Keratinocyte (primary cell): ENCODE measurements at places on chromosomes 4 and X. TPM values are rescaled to one million over a fixed set of nuclear protein-coding genes. Genes with fewer than 3 reads are reported as not detected.

NPY2R gene
- polyA plus RNA-seq = not detected in 3 replicates

GRCh38 chr4:65508168-65508567 lies 162.1 kb downstream of the EPHA5 start:
- peaks cover 3% of the 10 kb centered on the region for H3K4me1 ChIP-seq
- no peaks in the 10 kb centered on the region for H3K27me3 ChIP-seq
- peak; percentile 23 for DNase-seq
- no peak overlapping the region for H3K27ac ChIP-seq

DNA sequence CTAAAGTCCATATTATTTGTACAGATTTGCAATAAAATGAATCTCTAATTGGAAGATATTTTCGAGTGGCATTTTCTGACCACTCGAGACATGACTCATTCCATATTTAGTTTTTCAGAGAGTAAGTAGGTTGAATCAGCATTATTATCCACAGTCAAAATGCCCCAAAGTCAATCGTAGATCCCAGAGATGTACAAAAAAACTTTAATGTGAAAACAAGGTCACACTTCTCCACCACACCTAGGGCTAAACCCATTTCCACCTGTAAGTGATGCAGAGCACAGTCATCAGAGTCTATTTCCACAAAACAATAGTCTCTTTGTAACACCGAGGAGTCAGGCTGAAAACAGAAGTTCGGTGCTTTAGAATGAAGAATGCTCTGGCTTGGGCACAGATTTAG lies 117.1 kb upstream of the TENM3 start:
- no peak overlapping the region for H3K4me3 ChIP-seq
- no peaks in the 10 kb centered on the region for H3K27me3 ChIP-seq
- H3K4me1 ChIP-seq = peaks cover 36% of the 10 kb centered on the region
- DNase-seq = peak; percentile 68

DNA sequence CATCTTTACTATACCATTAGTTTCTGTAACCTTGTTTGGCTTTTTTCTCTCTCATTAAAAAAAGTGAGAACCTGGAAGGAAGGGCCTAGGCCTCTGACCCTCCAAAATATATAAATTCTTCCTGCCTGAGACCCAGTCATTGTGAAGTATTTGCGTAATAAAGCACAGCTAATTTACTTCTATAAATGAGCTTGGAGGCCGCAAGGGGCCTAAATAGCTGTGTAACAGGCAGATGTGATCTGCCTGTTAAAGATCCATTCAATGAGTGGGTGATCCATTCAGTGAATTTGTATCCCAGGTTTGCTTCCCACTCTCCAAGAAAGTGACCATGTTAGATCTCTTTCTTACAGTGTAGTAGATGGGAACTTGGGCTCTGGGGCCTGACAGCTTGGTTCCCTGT lies 595 bp upstream of the PYURF start:
- no peaks in the 10 kb centered on the region for H3K27me3 ChIP-seq
- peak overlapping the region; percentile 91 for H3K4me3 ChIP-seq
- H3K36me3 ChIP-seq = peaks cover 6% of the 10 kb centered on the region
- peak overlapping the region; percentile 95 for H3K27ac ChIP-seq
- no peak for DNase-seq
- H3K4me1 ChIP-seq = peaks cover 23% of the 10 kb centered on the region
